ENCODE measurements at places on chromosomes 3 and 15.
A peak's percentile ranks its signal among the peaks of the same experiment; 100 is the strongest.

- peak; percentile 29 for DNase-seq
Observed at GRCh38 chr3:61908382-61908781, 347.0 kb downstream of the PTPRG start.

DNA sequence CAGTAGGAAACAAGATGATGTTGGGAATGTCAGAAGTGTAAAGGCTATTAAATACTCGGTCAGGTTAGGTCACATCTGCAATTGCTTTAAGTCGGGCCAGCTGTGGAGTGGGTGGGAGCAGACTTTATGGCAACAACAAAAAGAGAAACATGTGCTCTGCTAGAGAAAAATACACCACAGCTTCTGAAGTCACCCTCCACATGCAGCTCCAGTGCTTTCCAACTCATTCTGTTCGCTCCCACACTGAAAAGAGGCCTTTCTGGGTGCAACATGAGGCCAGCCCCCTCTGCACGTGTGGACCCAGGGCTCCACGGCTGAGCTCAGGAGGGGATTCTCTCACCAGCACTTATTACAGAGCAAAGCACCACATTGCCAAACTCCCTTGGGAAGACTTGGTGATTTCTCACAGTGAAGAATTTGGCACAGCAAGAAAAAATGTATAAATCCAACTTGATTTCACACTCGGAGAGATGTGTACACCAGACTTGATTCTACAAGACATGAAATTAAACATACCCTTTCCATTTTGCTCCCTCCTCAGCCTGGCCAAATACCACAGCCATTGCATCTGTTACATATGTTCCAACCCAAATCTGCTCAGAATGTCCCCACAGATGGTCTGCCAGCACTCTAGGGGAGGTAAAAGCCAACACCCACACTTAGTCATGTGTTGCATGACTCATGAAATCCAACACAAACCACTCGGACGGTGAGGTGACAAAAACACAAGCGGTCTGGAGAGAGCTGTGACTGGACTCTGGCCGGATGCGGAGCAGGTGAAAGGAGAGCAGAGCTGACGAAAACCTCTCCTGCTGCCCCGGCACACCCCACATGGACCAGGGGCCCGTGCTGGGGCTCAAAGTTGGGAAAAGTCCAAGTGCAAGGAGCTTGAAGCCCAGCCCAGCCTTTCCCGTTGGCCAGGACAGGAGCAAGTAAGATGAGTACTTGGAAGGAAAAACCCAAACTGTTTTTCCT lies 74.6 kb downstream of the ITGB5 start:
- peak; percentile 98 for DNase-seq

DNA sequence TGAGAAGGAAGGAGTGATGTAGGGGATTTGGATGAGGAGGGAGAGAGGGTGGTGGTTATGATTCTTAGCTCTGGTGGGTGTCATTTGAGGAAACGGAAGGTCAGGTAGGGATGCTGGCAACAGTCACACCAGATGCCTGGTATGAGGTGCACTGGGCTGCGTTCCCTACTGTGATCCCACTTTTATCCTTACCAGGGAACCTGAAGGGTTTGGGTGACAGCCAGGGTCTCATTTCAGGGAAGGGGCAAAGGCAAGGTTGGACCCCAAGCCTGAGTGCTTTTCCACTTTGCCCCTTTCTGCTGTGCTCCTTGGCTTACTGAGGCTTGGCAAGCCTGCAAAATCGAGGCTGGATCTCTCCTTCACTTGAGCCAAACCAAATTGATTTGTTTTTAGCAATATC lies 36.0 kb upstream of the SACM1L start:
- no peak for DNase-seq

DNA sequence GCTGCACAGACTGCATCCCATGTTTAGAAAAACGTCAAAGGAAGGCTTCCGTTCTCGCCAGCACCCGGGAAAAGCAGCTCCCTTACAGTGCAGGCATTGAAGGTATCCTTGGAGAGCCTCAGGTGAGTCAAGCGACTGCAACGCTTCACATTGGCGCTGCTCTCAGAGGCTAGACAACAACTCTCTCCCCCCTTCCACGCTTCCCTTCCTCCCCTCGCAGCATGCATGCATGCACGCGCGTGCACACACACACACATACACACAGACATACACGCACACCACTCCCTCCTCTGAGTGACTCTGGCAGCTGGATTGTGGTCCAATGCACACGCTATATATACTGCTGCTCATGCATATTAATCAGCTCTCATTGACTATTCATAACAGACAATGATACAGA lies 191.1 kb downstream of the PDZRN3 start:
- no peak for DNase-seq

GRCh38 chr3:126337980-126338651 lies 19.1 kb downstream of the KLF15 start:
- no peak for DNase-seq

- no peak for DNase-seq
Observed at GRCh38 chr3:110656394-110657025, 415.1 kb upstream of the NECTIN3 start.

DNA sequence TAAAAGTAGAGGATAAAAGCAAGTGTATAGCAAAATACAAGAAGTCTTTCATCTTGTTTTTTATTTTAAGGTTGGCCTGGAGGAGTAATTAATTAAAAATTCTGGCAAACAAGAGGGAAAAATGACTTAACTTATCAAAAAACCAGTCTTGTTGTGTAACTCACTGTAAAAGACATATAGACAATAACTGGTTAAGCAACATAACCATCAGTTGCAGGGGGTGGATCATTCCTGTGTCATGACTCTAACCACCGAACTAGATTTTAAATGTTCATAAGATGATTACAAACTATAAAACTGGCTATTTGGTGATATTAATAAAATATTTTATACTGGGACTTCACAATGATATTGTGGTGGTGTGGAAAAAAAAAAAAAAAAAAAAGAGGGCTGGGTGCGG lies 130.6 kb downstream of the STAG1 start:
- DNase-seq: peak; percentile 22

DNA sequence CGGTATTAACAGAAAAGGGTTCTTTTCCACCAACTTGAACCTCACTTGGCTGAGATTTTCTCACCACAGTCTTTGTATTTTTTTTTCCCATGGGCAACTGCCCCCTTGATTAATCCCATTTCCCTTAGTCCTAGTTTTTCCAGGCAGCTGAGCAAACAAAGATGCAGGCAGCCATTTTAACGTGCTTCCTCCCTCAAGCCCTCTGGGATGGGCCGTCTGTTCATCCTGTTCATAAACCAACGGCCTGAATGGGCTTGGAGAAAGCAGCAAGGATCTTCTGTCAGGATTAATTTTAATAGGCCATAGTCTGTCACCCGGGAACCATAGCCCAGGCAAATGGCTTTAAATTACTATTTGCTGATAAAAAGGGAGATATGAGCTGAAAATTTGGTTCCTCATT lies 10.4 kb upstream of the POLR2M start:
- DNase-seq: no peak

Measured in astrocyte (in vitro differentiated cells and primary cell).